Posterior vena cava (tissue), 2 donors: ENCODE measurements at places on chromosomes 13 and 19.

DNA sequence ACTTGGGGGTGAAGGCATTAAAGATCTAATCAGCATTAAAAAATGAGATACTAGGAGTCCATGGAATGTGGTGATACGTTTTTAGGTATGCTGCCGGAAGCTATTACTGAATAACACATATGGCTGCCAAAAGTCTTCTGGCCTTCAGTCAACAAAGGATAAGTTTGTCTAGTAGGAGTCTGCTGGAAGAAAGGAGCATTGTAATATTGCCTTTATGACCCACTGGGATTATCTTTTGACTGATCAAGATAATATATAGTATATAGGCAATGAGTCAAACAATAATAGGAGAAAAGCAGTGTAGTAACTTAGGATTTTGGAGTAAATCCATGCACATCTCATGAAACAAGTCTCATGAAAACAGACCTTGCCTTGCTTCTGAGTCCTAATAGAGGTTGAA lies 295.4 kb downstream of the SLITRK6 start:
- DNase-seq: no peak

DNA sequence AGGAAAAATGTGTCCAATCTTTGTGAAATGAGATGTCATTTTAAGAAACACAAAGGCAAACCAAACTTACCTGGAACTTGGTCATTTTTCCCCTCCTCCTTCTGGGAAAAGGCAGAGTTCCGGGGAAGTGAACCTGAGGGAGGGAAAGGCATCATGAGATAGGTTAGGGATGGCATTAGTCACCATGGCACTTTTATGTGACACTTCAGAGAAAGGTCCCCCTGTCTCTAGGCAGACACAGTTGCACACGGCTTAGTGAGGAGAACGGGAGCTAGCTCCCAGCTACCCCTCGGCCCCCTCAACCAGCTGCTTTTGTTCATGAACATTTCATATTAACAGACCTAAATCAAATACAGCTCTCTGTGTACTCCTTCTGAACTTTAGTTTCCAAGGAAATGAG lies 1.5 kb downstream of the ZNF235 start:
- no peak for DNase-seq

DNA sequence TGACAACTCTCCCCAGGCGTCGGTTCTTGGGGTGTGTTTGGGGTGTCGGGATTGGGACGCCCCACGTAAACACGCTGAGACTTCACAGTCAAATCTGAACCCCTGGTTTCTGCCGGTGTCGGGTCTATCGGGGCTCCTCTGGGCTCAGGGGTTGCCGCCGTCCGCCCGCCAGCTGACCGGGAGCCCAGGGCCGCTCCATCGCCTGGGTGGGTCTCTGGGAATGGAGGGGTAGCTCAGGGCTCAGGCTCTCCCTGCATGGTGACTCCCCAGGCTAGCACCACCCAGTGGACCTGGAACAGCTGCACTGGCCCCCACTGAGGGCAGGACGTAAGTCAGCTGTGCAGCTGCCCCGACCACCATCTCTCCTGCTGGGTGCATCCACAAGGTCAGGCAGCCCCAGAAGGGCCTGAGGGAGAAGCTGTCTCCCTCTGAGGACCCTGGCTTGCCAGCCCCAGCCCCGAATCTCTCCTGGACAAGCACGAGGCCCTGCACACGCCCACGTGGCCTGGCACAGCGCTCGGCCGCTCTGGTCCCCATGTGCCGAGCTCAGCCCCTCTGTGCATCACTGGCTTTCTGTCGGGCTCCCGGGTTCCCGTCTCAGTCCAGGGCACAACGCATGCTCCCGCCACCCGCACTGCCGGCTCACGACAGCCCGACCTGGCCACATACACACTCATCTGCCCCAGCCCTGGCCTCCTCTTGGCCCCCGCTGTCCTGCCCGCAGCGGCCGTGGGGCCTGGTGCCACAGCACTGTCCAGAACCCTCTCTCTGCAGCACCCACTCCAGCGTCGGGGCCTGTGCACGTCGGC lies 6.1 kb downstream of the RNF126 start:
- no peak for DNase-seq

- no peak for DNase-seq
Measured at GRCh38 chr19:32748497-32748896, 28.9 kb downstream of the TDRD12 start.

GRCh38 chr13:51158365-51158764 lies 47.3 kb upstream of the C13orf42 start:
- no peak for DNase-seq

DNA sequence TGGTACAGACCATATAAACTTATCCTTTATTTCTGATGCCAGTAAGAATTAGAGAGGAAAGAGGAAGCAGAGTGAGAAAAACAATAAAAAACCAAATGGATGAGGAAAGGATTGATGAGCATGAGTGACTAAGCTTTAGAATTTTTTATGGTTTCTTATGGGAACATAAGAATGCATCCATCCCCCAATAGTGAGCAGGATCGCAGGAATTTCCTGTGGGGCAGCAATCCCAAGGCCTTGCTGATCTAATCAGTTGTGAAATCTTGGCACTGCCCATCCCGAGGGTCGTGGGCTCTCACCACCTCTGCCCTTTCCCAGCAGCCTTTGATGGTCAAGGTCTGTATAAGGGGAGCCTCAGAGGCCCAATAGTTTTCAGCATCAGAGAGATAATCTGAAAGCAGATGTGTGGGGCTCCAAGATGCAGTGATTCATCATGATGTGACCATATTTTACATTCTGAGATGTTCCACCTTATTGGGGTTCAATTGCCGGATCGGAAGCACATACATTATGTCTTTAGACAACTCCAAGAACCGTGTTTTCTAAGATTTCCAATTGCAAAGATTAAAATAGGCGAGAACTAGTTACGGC lies 222.1 kb downstream of the DNAJC15 start:
- DNase-seq: no peak

- DNase-seq: no peak
Measured at GRCh38 chr19:55391191-55391670, 5.5 kb downstream of the RPL28 start.
